ENCODE measurements at places on chromosomes 12 and 14.

- no peak for DNase-seq
Measured at GRCh38 chr12:107066691-107067090, 26.7 kb downstream of the CRY1 start.

GRCh38 chr12:123983822-123984485 is 10.9 kb downstream of the ZNF664 start:
- no peak for DNase-seq

GRCh38 chr14:55128386-55129085 is 516 bp upstream of the LGALS3 start:
- DNase-seq = no peak

- DNase-seq = no peak
Measured at GRCh38 chr12:111807232-111807631, 34.8 kb upstream of the MAPKAPK5 start.

GRCh38 chr14:69696633-69697557 is 70.0 kb upstream of the SRSF5 start:
- DNase-seq = no peak

- no peak for DNase-seq
Measured at GRCh38 chr12:97275256-97275655, 187.3 kb upstream of the RMST start.

DNA sequence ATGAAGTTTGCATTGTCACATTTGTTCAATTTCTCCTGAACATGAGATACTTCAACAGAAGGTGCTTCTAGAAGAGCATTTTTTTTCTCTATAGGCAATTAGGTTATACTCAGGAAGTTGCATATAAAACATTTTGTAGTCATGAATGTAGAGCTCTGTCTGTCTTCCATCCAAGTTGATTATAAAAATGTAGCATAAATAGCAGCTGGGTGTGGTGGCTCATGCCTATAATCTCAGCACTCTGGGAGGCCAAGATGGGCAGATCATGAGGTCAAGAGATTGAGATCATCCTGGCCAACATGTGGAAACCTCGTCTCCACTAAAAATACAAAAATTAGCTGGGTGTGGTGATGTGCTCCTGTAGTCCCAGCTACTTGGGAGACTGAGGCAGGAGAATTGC is 39.5 kb upstream of the STXBP6 start:
- no peak for DNase-seq

- no peak for DNase-seq
Measured at GRCh38 chr14:96098309-96098998, 59.3 kb downstream of the C14orf132 start.

- DNase-seq = no peak
Measured at GRCh38 chr12:56749853-56750252, 2.3 kb downstream of the PRIM1 start.

DNA sequence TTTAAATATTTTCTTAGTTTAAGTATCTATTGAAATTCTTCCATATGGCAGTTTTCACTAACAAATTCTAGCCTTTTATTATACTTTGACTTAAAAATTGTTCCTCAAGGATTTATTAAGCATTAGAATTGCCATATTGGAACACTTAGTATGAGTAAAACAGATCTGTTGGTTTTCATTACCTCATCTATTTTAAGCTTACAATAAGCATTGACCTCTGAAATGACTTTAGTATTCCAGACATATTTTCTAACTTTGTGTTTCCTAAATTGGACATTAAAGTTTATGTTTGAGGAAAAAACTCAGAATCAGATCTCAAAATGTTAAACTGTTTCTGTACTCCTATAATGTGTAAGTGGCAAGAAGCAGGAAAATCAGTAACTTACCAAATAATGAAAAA is 48.4 kb downstream of the CSRP2 start:
- DNase-seq = no peak

DNA sequence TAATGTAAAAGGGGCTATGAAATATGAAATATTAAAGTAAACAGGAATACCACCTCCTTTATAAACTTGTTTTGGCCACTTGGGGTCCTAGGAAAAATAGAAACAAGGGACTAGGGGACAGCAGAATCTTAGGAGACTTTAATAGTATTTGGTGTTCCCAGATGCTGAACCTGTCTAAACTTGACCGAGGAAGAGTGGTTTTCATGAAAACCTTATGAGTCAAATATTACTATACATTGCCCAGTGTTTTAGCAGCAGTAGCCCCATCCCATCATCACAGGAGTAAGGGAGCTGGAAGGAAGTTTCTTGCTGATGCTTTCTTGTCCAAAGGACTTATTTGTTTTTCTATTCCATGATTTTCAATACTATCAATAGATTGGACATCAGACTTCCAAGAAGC is 177.5 kb upstream of the CAND1 start:
- DNase-seq = no peak

DNA sequence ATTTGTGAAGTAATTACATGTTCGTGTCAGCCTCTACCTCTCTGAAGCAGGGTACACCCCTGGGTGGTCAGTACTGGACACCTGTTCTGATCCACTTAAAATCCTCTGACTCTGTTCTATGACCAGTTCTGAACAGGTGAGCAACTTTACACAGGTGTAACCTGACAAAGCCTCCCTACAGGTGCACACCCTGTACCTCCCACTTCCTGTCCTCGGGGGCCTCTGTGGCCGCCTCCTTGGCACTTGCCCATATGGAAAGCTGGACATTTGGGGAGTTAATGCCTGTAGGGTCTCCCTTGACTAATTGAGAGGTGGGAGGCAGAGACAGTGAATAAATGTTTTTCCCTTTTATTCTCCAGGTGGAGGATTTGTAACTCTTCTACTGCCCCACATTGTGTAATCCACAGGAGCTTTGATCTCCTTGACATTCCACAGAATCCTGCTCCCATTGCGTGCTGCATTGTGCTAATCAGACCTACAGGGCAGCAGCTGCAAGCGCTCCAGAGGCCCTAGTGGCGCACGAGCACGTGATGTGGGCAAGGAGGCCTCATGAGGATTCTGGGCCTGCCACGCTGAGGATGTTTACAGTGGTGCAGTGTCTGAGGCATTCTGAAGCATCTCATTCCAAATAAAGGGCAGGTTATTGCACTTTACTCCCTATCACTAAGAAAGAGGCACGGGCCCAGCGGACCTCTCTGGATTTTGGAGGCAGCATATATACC is 45.8 kb upstream of the BATF start:
- DNase-seq = no peak

- DNase-seq = peak; percentile 71
Measured at GRCh38 chr12:27343255-27344000, 10.8 kb downstream of the BMAL2 start.

- DNase-seq = no peak
Measured at GRCh38 chr14:45709541-45709940, 456.5 kb upstream of the MIS18BP1 start.

GRCh38 chr12:29207120-29207519 is 58.0 kb downstream of the FAR2 start:
- no peak for DNase-seq

DNA sequence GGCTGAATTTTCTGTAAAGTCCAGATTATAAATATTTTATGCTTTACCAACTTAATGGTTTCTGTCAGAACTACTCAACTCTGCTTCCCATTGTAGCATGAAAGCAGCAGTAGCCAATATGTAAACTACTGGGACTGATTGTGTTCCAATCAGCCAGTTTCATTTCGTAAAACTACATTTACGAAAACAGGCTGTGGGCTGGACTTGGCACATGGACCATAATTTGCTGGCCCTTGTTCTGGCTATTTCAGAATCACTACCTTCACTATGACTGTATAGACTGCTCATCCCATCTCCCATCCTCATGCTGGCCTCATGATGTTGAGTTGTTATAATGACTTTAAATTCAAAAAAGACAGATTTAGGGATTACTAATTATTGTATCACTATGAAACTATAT is 38.7 kb downstream of the FAR2 start:
- DNase-seq = no peak

GRCh38 chr12:120381752-120382419 is 12.9 kb upstream of the MSI1 start:
- no peak for DNase-seq

- DNase-seq = no peak
Measured at GRCh38 chr12:81208187-81208911, 130.5 kb downstream of the ACSS3 start.

DNA sequence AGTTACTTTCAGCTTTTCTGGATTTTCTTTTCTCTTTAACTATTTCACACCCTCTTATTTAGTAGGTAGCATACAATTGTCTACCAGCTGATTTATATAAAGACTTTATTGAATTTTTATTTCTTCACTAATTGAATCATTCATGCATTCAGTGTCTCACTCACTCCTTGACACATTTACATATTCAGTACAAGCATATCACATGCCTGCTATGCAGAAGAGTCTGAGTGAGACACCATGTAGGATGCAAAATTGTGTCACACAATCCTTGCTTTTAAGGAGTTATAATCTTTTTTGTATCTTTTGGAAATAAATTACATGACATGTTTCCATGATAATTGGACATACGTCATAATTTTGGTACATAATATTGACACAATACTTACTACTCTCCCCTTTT is 83.0 kb downstream of the AKAP6 start:
- no peak for DNase-seq

GRCh38 chr14:104680806-104681688 is 8.4 kb upstream of the INF2 start:
- no peak for DNase-seq
